Keratinocyte (primary cell): ENCODE measurements at places on chromosomes 4 and X.

- DNase-seq = no peak
Observed at GRCh38 chrX:28552322-28552721, 34.9 kb upstream of the IL1RAPL1 start.

- peak; percentile 58 for DNase-seq
Observed at GRCh38 chrX:104430742-104431119, 135.3 kb upstream of the IL1RAPL2 start.

DNA sequence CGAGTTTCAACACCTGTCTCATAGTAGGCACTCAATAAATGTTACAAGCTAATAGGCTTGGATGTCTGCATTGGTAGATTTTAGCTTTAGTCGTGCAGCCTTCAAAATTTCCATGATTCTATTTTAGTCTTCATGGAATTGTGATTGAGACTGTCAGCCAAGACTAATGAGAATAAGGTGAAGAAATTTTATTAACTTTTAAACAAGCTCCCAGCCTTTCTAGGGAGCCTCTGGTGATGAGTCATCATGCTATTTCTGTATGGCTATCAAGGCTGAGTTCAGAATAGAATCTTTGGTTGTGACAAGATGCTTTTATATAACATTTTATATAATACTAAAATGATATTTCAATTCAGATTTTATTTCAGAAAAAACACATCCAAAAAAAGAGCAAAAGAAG, 685.8 kb downstream of the GABRG1 start:
- DNase-seq = no peak

DNA sequence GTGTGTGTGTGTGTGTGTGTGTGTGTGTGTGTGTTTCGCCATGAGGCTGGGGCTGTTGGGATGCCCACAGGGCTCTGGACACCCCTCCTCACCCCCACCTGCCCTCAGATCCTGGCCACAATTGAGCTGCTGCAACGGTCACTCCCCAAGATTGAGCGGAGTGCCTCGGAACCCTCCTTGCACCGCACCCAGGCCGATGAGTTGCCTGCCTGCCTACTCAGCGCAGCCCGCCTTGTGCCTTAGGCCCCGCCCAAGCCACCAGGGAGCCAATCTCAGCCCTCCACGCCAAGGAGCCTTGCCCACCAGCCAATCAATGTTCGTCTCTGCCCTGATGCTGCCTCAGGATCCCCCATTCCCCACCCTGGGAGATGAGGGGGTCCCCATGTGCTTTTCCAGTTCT, 10.2 kb downstream of the ARAF start:
- DNase-seq = no peak

DNA sequence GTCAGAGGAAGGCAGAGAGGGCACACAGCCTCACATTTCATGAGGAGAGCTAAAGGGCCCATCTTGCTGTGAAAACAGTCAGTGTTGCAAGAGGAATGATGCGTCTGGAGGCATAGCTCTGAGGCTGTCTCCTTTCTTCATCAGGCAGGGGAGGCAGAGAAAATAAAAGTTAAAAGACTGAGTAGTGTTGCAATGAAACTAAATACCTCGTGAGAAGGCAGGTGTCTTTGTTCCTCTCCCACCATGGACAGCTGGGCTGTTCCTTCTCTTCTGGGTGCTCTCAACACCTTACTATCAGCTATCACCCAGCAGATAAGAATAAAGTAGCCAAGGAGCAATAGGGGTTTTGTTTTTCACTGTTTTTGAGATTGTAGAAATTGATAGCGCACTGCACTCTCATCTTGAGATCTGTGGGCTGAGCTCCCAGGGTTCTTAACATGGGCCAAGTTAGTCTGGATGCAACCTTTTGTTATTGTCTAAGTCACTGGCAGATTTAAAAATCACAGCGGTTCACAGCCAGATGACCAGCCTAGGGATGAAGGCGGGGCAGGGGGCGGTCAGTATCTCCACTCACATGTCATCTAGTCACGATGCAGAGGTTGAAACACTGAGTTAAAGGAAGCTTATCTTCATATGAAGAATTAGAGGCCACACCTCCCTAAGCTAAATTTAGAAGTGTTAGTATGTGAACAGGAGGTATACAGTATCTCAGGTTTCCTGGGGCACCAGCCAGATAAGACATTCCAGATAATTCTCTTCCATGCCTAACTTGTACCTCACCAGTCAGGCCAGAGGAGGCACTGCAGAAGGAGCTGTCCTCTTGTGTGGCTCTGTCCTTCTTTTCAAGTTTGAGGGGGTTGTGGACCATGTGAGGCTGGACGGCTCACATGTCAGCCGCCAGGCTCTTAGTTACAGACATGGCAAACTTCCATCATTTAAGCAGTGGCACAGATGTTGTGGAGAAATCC, 36.9 kb downstream of the PARM1 start:
- no peak for DNase-seq

DNA sequence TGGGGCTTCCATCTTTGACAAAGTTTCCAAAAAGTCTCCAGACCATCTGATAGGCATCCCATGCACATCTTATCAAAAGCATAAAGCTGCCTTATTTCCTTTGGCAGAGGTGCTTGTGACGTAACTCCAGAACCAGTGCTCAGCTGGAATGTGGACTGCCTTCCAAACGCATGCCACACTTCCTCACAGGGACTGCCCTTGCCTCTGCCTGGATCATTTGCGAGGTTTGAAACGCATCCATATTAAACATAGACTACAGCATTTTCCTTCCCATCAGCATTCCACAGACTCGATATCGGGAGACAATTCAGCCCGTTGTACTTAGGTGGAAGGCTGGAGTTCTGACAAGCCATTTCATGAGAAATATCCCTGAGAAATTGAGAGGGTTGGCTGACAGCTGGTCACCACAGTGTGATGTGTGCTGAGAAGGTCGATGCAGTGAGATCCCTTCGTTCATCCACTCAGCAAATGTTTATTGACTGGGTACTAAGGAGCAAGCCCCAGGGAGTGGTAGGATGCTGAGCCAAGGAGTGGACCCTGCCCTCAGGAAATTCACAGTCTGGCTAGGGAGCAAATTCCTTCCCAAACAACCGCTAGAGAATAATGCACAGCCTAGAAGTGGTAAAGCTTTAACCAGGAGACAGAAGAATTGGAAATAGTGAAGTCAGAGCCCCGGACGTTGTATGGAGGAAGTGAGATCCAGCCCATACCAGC, 376.0 kb downstream of the BCOR start:
- DNase-seq = no peak

GRCh38 chrX:78886550-78886949, 58.6 kb upstream of the P2RY10 start:
- no peak for DNase-seq

- DNase-seq = no peak
Observed at GRCh38 chr4:189050643-189051042, 890.0 kb upstream of the FRG1 start.

DNA sequence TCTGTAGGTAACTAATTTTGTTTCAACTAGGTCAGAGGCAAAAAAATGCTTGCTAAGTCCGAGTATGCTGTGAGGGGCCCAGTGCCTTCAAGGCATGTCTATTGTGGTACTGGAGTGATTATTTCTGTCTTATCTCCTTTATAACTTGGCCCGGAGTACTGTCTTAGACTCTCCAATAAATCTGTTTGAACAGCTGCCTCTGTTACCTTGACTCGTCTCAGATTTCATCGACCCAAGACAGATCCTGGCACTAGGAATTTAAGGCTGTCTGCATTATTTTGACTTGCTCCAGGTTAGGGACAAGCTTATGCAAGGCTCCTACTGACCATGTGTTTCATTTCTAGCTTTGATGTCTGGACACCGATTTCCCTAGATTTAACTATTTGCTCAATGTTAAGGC, 41.1 kb upstream of the NKAP start:
- DNase-seq = no peak

GRCh38 chr4:68348577-68348976, 1.3 kb downstream of the YTHDC1 start:
- no peak for DNase-seq

- peak; percentile 38 for DNase-seq
Observed at GRCh38 chr4:129377131-129377845, 281.3 kb downstream of the C4orf33 start.

GRCh38 chr4:184189966-184190365, 27.7 kb downstream of the ENPP6 start:
- no peak for DNase-seq

- DNase-seq = no peak
Observed at GRCh38 chrX:102345916-102346315, 93.9 kb downstream of the NXF2B start.

- DNase-seq = no peak
Observed at GRCh38 chrX:137363559-137363958, 202.4 kb upstream of the ZIC3 start.

GRCh38 chrX:51798701-51799100, 55.5 kb downstream of the GSPT2 start:
- no peak for DNase-seq

DNA sequence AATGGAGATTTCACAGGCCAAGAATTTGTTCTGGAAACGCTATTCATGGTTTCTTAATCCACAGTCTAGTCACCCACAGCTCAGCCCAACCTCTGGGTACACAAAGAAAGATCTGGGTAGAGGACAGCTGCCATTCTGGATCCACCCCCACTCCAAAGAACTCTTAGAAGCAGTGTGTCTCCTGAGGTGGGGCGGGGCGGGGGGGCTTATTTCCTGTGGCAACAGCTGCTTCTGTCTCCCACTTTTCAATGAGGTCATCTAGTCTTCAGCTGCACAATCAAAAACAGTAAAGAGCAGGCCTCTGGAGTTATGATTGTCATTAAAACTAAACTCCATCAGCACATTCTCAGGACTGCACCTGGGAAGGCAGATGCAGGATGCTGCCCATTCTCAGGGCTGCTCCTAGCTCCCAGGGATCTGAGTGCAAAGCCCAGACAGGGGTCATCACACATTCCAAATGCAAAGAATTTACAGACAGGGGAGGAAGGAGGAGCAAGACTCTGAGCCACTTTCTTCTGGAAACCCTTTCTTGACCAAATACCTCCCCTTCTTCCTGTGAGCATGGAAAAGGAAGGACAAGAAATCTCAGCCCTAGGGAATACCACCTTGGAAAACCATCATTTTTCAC, 207.3 kb downstream of the HS6ST2 start:
- DNase-seq = no peak

GRCh38 chr4:25865586-25865985, 2.8 kb upstream of the SEL1L3 start:
- DNase-seq = peak; percentile 93

DNA sequence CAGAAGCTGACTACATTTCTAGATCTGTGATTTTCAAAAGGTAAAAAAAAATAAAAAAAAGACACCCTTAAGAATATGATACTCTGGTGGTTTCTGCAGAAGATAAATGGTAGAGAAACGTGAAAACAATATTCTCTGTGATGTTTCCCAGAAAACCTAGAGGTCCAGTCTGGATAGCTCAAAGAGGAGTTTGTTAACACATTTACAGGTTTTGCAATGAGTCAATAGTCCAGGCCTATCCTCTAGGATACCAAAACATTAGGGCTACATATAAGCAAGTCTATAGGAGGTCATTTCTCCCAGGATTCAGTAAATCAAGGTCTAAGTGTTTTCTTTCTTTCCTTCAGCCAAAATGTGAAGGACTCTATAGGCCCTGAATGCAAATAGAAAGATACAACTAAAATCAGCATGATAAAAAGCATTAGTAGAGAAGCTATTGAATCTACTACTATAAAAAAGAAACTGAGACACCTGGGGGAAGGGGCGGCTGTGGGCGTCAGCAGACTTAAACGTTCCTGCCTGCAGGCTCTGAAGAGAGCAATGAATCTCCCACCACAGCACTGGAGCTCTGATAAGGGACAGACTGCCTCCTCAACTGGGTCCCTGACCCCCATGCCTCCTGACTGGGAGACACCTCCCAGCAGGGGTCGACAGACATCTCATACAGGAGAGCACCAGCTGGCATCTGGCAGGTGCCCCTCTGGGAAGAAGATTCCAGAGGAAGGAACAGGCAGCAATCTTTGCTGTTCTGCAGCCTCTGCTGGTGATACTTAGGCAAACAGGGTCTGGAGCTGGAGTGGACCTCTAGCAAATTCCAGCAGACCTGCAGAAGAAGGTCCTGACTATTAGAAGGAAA, 33.7 kb upstream of the SPP1 start:
- no peak for DNase-seq

DNA sequence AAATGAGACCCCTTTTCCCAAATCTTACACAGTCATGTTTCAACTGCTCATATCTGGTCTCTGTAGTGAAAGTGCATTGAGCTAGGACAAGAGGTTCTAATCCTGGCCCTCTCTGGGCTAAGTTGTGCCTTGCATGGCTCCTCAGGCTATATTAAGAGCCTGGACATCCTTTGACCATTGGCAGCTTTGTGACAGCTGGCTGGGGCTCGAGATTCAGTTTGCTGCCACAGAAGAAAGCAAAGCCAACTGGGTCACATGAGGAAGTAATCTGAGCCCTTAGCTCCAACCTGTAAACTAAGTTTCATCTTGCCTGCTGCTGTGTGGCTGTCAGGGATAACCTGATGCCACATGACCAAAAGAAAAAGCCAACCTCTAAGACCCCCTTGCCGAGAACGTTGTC, 51.8 kb upstream of the JADE1 start:
- DNase-seq = no peak

DNA sequence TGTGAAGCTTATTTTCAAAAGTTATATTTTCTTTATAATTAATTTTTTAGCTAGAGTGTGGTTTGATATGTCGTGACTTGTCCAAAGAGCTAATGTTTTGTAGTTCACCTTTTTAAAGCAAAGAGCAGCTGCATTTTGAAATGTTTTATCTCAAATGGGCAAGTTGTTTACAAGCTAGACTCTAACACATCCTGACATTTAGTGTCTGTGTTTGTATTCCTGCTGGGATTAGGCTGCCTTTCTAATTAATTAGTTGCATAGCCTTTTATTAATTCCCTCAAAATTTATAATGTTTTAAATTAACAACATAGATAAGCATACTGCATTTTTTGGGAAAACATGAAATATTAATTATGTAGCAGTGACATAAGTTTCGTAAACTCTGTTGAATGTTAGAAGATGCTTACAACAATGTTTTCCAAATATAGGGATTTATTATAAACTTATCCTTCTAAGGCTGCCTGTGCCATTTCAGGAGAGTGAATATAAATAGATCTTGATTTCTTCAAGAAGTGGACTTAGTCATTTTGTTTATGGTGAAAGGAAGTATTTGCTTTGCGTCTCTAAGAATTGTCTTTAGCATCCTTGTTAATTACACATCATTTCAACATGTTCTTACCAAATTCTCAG, 37.7 kb upstream of the NUDT6 start:
- DNase-seq = no peak

DNA sequence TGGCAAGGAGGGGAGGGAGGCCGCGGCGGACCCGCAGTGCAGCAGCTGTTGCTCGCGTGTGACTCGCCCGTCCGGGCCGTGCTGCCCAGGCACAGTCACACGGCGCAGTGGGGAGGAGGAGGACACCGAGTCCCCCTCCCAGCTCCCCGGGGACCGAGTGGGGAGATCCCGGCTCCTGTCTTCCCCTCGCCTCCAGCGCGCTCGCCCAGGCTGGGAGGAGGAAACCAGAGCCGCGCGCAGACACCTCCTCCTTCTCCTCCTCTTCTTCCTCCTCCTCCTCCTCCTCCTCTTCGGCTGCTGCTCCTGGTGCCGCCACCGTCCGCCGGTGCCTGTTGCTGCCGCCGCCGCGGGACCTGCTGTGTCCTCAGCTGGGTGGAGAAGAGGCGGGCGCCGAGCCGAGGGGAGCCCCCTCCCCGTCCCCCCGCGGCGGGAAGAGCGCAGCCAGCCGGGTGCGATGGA, at the start of gene TBC1D1:
Gene TBC1D1 (plus strand): TSS at position 284 of the 459 bp plus-strand sequence. CDS start 11,012 bp downstream, outside the sequence.
- no peak for DNase-seq
